ENCODE measurements at places on chromosomes 3 and 15.

- no peak for DNase-seq
Measured at GRCh38 chr3:151660885-151661284, 72.8 kb upstream of the AADACL2 start.

- DNase-seq: no peak
Measured at GRCh38 chr3:178056868-178057267, 479.4 kb upstream of the KCNMB2 start.

GRCh38 chr3:136928240-136928639 is 29.5 kb upstream of the IL20RB start:
- no peak for DNase-seq

DNA sequence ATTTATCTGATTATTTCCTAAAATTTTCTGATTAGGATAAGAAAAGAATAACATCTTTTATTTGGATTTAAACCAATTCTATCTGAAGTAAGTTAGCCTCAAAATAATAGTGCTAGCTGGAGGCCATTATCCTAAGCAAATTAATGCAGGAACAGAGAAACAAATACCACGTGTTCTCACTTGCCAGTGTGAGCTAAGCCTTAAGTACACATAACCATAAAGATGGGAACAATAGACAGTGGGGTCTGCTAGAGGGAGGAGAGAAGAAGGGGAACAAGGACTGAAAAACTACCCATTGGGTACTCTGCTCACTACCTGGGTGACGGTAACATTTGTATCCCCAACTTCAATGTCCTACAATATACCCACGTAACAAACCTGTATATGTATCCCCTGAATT is 31.3 kb upstream of the LYSMD4 start:
- DNase-seq: no peak

DNA sequence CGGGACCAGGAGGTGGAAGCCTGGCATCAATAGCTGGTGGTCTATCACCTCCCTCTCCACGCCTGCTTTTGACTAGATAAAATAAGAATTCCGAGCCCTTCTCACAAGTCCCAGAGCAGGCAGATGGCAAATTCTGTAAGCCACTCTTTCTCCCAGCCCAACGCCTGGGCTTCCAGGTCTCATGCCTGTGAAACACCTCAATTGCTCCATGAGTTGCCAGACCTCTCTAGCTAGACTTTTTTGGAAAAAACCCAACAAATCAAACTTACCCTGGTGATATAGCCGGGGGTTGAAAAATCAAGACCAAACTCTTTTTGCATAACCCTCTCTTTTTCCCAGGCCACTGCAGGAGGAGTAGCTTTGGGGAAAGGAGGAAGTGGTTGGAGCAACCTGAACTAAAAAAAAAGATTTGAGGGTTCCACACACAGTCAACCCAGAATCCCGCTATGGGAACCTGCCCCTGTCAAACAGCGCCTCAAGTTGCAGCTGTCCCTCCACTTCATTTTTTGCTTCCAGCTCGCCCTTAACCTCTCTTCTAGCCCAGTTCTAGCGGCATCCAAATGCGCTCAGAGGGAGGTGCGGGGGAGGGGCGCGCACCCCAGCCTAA is 7.0 kb downstream of the BHLHE40 start:
- DNase-seq: no peak

GRCh38 chr15:59237924-59238331 is 31.3 kb downstream of the LDHAL6B start:
- no peak for DNase-seq

DNA sequence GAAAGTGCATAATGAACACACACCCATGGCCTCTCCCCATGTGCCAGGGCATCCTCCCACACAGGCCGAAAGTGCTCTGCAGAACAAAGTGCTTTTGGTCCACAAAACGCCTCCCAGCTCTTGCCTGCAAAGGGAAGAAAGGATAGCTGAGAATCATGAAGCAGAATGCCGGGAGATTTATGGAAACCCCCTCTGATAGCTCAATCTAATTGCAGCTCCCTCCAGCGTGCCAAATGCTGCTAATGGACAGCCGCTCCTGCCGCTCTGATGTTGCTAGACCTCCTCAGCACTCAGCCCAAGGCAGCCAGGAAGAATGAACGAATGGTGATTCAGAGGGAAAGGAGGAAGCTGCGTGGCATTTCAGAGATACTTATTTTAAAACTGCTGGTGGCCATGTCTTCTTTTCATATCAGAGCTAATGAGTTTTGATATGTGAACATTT is 145.3 kb downstream of the TJP1 start:
- no peak for DNase-seq

- DNase-seq: no peak
Measured at GRCh38 chr3:11769704-11770476, 76.8 kb downstream of the TAMM41 start.

- no peak for DNase-seq
Measured at GRCh38 chr3:97417-98258, 98.9 kb upstream of the CHL1 start.

- DNase-seq: no peak
Measured at GRCh38 chr3:192169332-192169915, 557.9 kb downstream of the FGF12 start.

DNA sequence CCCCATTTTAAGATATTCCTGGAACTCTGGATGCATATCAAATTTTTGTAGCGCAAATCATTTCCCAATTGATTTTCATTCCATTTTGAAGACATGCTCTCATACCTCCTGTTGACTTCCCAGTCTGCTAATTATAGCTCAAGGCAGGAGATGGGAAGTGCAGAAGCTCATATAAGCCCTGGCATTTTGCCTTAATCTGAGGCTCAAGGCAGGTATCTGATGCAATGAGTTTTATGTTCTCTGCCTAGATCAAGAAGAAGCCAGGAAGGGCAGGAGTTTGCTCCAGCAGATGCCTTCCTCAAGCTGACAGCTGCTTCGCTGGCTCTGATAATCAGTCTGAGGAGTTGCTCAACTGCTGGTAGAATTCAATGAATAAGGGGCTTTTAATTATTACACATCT is 65.6 kb upstream of the NEDD4 start:
- DNase-seq: no peak

GRCh38 chr3:31534065-31534425 is 1.3 kb downstream of the STT3B start:
- no peak for DNase-seq

- DNase-seq: no peak
Measured at GRCh38 chr3:58560771-58561311, 16.4 kb downstream of the FAM107A start.

- DNase-seq: no peak
Measured at GRCh38 chr3:41768363-41768762, 193.5 kb downstream of the ULK4 start.

DNA sequence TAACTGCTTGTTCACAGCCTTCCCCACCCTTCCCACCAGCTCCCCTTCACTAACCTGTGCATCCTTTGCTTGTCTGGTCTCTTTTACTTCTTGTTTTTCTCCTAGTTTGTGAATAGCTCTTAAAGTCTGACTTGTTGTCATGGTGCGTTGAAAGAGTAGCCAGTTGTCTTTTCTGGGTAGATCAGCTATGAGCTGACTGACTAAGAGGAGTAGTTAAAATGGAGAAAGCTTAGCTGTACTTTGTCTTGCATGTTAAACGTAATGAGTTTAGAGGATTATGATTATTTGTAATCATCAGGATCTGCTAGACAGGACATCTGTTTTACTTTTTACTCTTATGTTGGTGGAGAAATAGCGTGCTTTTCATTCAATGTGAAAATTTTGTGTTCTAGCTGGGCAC is 35.9 kb downstream of the ATP2C1 start:
- DNase-seq: no peak

- DNase-seq: no peak
Measured at GRCh38 chr3:192795021-192795420, 67.7 kb upstream of the FGF12 start.

GRCh38 chr15:56734013-56734635 is 815 bp upstream of the ZNF280D start:
- no peak for DNase-seq

DNA sequence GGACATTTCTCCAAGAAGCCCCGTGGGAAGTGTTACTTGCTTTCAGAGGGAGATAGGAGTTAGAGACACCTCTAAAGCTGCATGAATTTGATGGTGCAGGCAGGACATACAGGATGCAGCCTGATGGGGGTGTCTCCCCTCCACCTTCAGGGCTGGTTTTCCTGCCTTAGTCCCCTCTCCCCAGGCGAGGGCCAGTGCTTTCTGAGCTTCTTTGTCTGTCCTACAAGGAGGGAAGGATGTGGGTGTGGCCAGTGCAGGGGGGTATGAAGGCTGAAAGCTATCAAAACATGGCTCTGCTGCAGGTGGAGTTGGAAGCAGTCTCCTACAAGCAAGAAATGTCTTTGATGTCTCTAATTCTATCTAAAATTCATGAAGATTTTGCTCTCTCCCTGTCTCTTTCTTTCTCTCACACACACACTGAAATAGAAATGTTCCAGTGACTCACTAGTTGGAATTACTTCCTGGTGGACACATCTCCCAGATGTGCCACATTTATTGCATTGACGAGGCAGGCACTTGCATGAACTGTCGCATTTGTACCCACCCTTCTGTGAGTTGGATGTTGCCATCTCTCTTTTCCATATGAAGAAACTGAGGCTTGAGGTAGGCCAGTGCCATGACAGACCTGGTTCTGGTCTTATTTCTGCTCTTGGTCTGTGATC is 13.9 kb upstream of the PODXL2 start:
- no peak for DNase-seq

DNA sequence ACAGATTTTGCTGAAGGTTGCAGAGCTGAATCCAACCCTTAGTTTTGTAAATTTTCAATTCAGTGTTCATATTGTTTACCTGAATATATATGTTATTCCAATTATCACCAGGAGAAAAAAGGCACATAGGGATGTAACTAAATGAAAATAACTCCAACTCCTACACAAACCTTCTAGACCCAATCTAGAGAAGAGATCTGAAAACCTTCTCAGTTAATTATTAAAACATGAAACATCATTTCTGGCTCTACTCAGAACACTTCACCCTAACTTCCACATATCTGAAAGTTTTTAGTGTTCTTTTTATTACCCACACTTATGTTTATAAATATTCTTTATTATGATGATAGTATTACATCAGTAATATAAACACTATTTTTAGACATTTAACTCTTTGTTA is 76.6 kb downstream of the LRRFIP2 start:
- no peak for DNase-seq

GRCh38 chr3:138877226-138877625 is 42.5 kb upstream of the PIK3CB start:
- DNase-seq: no peak

GRCh38 chr3:185583925-185584324 is 2.2 kb upstream of the SENP2 start:
- no peak for DNase-seq

DNA sequence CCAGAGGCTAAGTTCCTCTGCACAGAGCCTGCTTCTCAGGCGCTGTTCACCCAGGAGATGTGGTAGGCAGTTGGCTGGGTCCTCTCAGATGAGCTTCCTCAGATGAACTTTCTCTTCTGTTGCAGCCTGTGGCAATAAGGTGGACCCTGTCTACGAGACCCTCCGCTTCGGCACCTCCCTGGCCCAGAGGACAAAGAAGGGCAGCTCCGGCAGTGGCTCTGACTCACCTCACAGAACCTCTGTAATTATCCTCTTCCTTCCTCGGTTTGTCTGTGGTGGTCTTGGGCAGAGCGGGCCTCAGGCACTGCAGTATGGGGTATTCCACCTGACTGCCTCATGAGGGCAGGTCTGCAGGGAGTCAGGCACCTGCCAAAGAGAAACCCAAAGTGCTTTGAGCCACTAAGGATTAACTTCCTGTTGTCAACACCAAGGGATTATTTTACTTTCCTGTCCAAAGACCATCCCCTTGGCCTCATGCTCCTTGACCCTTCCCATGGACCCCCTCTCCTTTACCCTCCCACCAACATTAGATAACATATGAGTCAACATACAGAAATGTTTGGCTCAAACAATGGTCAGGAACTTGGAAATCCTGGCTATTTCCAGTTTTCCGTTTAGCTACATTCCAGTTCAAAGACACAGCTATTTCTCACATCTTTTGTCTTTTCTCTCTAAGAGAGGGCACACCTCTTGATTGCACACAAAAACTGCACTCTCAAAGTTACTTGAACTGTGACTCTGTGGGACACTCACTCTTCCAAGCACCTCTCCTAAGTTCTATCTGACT is 105.9 kb downstream of the STAC start:
- no peak for DNase-seq

DNA sequence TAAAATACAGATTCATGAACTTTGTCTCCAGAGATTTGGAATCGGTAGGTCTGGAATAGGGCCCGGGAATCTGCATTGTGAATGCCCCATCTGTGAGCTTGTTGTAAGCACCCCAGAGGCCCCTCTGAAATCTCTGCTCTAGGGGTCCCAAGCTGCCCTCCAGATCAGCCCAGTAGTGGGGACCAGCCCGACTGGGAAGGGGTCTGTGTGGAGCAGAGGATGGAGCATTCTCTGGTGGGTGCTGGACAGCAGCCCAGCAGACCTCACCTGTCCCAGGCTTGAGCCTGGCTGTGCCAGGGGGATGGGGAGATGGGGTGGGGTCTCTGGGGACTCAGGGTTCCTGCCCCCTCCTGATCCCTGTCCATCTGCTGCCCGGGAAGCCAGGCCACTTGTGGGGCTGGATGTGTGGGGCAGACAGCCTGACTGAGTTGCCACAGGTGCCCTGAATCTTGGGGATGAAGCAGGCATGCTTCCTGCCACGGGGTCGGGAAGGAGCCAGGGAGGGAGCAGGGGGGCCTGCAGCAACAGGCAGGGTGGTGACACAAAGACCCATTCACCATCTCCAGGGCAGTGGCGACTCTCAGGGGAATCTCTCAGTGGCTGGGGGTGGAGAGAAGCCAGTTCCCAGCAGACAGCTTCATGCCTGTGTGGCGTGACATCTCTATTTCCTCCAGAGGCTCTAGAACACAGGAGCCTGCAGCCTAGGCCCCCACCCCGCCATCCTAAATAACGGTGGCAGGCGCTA is 99.3 kb downstream of the WNT7A start:
- DNase-seq: no peak

DNA sequence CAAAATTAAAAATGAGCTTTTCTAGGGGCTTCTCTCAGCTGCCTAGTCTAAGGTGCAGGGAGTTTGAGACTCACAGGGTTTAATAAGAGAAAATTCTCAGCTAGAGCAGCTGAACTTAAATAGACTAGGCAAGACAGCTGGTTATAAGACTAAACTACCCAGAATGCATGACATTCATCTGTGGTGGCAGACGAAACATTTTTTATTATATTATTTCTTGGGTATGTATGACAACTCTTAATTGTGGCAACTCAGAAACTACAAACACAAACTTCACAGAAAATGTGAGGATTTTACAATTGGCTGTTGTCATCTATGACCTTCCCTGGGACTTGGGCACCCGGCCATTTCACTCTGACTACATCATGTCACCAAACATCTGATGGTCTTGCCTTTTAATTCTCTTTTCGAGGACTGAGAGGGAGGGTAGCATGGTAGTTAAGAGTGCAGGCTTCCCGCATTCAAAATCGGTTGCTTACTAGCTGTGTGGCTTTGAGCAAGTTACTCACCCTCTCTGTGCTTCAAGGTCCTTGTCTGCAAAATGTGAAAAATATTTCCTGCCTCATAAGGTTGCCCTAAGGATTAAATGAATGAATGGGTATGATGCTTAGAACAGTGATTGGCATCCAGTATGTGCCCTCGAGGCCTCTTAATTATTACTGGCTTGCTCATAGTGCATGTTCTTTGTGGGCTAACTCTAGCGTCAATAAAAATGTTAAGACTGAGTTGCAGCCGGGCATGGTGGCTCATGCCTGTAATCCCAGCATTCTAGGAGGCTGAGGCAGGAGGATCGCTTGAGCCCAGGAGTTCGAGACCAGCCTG is 984 bp downstream of the CCR5 start:
- DNase-seq: no peak

Data from NCI-H2107 (cell line).